ENCODE measurements at places on chromosomes 5 and 9. TPM values are rescaled to one million over a fixed set of nuclear protein-coding genes. Genes with fewer than 3 reads are reported as not detected.

WHRN gene
- 1.1 TPM for total RNA-seq

LCN15 gene
- not detected for total RNA-seq

- DNase-seq: no peak
Observed at GRCh38 chr5:139104577-139105276, 93.4 kb downstream of the SIL1 start.

GRCh38 chr9:15426019-15426418 lies 3.3 kb downstream of the SNAPC3 start:
- no peak for DNase-seq

GRCh38 chr9:89891591-89892304 lies 286.9 kb downstream of the GADD45G start:
- DNase-seq: no peak

GRCh38 chr5:55467862-55468551 lies 66.8 kb downstream of the PLPP1 start:
- DNase-seq: no peak

DNA sequence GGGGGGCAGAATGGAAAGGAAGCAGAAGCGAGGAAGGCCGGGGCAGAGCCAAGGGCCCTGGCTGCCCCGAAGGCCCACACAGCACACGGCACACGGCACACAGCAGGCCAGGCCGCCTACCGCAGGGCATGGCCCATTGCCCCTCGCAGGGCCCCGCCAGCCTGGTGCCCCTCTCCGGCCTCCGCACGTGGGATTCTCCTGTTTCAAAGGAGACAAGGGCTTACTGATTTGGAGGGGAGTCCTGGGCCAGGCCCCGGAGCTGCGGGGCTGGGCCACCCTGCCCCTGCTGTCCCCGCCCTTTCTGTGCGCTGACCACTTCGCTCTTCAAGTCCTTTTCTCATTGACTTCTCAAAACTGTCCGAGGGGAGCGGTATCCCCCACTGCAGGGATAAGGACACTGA lies 7.7 kb upstream of the PHYKPL start:
- DNase-seq: no peak

DNA sequence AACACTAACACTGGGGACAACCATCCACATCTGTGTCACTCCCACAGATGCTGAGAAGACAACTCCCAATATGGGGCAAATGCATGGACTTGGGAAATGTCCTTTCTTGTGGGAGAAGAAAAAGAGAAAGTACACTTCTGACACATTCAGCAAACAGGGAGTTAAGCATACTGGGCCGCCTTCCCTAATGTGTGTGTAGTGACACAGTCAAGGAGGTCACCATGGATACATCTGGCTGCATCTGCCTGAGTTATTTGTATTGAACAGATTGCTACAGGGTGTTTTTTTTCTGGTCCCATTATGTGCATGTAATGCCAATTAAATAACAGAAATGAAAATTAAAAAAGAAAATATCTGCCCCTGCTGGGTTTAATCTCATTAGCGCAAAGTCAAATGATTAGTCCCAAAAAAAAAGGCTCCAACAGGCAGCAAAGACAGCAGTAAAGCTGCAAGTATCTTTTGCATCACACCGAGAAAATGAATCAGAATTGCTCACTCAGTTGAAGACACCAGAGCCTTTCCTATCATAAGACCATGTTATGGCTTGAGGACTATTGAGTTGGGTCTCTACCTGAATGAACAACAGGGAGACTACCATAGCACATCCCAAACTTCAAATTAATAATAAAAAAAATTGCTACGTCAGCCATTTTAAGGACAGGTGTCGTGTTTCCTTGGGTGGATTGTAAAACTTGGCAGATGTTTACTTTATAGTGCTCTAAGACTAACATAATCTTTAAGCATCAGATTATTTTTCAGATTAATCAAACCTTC lies 395.9 kb downstream of the DTWD2 start:
- no peak for DNase-seq

DNA sequence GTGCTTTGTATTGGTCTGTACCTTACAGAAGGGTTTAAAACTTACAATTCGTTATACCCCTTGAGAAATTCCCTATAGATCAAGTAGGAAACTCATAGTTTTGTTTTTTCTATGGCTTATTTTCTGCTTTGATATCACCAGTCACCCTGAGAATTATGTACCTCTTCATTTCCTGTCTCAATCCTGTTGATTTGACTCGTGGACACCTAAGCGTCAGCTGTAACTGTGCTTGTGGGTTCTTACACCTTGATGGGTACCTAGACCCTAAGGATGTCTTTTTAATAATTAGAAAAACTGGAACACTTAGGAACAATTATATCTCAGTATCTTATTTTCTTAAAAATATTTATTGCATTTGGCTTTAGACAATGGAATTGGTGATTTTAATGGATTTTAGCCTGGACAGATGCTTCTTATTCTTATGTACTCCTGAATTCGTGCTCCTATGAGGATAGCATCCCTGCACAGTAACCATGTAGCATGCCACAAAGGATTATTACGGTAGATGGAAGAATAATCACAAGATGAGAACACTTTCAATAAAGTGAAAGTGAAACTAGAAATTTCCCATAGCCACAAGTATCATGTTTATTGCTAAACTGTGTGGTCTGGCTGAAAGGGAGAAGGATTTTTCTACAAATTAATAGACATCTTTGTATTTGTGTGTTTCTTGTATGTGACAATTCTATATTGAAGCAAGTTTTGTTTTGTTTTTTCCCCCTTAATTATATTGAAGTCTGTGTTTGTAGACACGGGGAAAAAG lies 1920.3 kb upstream of the WWC1 start:
- no peak for DNase-seq

GRCh38 chr9:124810663-124811355 lies 33.9 kb downstream of the OLFML2A start:
- peak; percentile 76 for DNase-seq

- DNase-seq: no peak
Observed at GRCh38 chr5:33408816-33409215, 31.9 kb upstream of the TARS1 start.

- no peak for DNase-seq
Observed at GRCh38 chr9:89747596-89747995, 142.8 kb downstream of the GADD45G start.

DNA sequence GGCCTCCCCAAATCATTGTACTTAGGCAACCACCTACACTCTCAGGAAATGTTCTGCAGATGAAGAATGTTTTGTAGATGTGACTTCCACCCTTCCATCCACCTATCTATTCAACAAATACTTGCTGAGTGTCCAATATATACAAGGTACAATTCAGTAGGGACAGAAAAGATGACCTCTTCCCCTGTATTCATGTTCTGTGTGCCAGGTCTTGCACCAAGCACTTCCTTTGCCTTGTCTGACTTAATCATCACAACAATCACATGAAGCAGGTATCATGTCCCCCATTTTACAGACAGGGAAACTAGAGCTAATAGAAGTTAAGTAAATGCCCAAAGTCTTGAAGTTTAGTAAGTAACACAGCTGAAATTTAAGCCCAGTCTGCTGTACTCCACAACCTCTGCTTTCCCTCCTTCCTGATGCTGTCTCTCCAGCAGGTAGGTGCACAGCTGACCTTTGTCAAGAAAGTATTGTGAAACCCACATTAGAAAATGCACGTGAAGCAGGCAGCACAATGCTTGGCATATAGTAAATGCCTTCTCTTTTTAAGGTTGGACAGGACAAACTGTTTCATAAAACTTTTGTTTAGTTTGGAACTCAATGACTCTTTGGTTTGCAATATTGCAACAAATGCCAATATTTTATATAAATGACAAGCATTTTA lies 296.5 kb downstream of the DEPDC1B start:
- no peak for DNase-seq

Measured in neural progenitor cell (in vitro differentiated cells).